ENCODE measurements at places on chromosomes 12 and 14.

GRCh38 chr12:16229676-16230075, 47.8 kb downstream of the SLC15A5 start:
- no peak for DNase-seq

DNA sequence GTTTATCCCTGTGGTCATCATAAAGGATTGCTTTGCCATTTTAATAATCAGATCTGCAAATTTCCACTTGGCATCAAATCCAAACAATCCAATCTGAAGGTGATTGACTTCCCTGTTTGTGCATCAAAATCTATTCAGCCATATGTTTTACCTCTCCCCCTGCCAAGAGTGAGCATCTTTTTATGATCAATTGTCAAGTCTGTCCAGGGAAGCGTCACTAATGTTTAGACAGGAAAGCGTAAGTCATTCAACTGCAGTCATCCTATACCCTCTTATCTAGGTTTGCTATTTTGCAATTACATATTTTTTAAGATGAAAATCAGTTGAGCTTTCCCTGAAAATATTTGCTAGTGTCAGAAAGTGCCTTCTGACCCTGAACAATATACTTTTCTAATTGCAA, 1224.1 kb upstream of the SEL1L start:
- DNase-seq, result no peak

- no peak for DNase-seq
These were observed 53.6 kb upstream of the CD163 start for GRCh38 chr12:7557227-7557626.

DNA sequence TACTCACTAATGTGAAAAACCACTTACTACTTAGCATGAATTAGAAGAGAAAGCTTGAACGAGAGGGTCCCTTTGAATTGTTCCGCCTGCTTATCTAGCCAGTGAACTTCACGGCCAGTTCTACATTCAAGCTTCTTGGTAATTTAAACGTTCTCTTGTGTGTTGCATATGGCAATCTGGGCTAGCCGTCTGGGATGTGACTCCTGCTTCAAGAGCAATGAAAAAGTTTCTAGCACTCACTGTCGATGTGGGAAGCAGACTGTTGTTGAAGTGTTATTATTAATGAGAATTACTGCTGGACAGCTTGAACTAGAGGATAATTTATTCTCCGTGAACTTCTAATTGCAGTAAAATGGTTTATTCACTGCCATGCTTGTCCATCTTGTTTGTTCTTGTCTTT, 93.9 kb downstream of the SLC15A5 start:
- no peak for DNase-seq

GRCh38 chr14:97456958-97457357, 659.8 kb downstream of the VRK1 start:
- DNase-seq, result peak; percentile 33

DNA sequence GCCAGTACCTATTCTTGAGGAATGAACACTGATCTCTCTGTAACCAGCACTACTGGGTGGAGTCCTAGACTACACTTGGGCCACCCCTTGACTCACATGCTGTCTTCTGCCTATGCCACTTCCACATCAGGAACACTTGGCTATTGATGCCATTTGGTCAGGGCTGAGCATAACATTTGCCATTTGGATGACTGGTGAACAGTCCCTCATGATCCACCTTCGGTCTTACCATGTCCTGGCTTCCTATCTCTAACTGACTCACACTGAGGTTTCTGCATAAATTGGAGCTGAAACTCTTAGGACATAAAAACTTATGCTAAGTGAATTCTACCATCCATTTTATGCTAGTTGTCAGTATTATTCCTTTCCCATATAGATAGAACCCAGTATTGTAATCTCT, 91.7 kb upstream of the PELI2 start:
- DNase-seq, result no peak

DNA sequence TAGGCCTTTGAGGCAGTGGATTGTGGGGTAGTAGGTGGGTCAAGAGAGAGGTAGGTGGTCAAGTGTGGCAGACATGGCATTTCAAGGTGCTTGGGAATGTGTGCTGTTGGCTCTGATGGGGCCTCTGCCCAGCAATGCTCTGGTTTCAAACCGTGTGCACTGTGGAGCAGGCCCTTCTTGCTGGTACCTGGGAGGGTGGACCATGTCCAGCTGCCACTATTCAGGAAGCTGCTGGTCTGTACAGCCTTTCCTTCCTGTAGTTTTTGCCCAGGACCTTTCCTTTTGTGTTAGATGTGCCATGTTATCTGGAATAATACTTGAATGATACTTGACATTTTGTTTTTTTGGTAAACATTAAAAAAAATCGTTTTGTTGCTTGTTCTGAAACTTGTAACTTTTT, 14.8 kb downstream of the RIMKLB start:
- DNase-seq, result no peak

GRCh38 chr12:113875691-113876090, 90.4 kb downstream of the RBM19 start:
- DNase-seq, result no peak

- no peak for DNase-seq
These were observed 354.9 kb downstream of the TMEM121 start for GRCh38 chr14:105881021-105881930.

DNA sequence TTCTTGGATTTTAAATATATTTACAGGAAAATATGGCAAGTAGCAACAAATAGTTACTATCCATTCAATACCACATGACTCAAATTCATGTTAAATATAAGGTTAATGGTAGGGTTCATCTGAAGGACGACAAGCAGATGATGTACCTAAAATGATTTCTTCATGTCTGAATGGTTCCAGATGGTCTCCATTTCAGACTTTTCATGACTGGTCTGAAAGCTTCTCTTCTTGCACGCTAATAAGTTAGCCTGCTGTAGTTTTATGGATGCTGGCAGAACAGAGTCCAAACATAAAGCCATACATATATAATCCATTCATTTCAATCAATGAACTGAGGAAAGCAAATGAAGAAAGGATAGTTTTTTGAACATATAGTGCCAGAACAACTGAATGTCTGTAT, 257.0 kb upstream of the MGAT4C start:
- DNase-seq, result no peak

DNA sequence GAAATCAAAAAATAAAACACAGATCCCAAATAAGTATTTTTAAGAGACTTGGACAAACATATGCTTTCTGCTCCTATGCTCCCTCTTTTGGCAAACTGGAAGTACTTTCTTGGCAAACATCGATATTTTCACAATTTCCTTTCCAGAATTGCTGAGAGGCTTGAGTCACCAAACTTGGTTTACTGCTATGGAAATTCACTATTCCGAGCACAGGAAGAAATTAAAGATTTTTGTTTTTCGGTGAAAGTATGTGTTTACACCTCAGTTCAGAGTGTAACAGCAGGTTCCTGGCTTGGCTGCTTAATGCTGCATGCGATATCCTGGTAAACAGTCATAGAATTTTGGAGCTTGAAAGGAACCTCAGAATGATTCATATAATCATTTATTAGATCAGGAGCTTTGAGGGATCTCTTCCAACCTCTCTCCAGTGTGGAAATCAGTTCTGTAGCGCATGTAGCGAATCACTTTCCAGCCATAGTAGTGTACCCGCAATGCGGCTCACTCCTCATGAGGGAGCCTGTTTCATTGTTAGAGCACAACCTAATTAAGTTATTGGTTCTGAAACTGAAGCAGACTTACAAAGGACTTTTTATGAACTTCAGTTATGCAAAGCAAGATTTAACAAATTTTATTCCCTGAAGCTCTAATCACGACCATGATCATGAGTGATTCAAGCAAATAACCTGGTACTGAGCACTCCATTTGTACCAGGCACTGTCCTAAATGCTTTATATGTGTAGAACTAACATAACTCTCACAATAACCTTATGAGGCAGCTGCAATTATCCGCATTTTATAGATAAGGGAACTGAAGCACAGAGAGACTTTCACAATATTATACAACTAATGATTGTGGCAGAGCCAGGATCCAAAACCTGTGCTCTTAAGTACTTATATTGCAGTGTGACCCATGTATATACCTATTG, 56.4 kb upstream of the ATP2A2 start:
- no peak for DNase-seq

- no peak for DNase-seq
These were observed 360.4 kb upstream of the FOXG1 start for GRCh38 chr14:28406196-28406595.

DNA sequence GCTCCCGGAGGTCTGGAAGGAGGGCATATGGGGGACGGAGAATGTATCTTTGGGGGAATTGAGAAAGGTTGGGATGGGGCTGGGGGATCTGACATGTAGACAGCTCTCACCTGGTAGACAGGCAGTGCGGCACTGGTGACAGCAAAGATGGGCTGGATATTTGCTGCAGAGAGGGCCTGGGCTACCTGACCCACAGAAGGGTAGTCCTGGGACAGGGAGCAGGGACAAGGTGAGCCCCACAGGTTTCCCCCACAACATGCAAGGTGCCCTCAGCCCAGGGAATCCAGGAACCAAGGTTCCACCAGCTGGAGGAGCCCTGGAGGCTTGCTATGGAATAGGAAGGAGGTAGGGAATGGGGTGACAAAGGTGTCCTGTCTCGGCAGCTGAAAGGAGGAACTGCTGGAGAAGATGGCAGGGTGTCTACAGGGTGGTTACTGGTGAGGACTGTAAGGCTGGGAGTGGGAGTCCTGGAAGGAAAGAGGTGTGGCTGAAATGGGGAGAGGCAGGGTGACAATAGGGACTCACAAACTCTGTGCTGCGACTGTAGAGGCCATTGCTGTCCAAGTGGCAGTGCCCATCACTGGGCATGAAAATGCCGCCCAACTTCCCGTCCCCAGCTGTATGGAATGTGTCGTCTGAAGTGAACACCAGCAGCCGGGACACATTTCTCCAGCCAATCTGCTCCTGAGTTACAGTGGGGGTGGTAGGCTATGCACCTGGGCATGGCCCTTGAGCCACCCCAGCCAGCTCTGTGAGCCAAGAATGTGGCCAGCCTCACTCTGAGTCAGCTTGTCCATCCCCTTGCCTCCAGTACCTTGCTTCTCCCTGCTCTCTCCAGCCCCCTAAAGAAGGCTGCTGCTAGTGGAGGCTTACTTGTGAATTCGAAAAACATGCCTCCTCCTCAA, 11.3 kb downstream of the ITGB7 start:
- DNase-seq, result no peak

GRCh38 chr12:64627771-64628170, 17.5 kb downstream of the RASSF3 start:
- DNase-seq, result no peak

DNA sequence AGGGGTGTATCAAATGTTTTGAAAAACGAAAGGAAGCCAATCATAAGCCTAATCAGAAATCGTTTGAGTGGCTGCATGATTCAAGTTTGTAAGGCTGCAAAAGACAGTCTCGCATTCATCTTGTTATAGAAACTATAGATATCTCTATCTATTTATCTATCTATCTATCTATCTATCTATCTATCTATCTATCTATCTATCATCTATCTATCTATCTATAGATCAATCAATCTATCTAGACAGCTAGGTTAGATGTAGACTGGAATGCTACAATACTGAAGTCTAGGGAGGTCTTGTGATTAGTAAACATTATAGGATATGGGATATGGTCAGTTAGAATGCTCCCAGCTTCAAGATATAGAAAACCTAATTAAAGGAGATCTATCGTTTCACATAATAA, 52.2 kb upstream of the BTG1 start:
- no peak for DNase-seq

DNA sequence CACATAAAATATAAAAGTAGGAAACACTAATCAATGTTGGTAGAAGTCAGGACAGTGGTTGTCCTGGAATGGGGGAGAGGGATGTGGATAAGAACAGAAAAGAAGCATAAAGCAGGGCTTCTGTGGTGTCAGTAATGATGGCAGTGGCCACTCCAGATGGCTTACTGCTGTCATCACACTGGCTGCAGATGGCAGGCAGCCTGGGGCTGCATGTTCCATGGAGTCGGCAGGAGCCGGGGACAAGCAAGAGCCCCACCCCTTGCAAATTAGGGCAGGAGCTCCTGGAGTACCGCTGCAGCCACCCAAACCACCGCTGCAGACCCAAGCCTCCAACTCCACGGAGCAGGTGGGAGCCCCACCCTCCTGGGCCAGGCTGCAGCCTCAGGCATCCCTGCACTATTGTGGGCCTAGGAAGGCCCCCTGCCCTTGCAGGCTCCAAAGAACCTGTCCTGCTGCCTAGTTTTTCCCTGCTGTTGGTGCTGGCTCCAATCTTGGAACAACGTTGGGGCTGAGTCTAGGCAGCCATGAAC, 28.8 kb upstream of the SLC5A8 start:
- no peak for DNase-seq

GRCh38 chr12:52980650-52981423, 25.4 kb upstream of the EIF4B start:
- DNase-seq, result peak; percentile 60

DNA sequence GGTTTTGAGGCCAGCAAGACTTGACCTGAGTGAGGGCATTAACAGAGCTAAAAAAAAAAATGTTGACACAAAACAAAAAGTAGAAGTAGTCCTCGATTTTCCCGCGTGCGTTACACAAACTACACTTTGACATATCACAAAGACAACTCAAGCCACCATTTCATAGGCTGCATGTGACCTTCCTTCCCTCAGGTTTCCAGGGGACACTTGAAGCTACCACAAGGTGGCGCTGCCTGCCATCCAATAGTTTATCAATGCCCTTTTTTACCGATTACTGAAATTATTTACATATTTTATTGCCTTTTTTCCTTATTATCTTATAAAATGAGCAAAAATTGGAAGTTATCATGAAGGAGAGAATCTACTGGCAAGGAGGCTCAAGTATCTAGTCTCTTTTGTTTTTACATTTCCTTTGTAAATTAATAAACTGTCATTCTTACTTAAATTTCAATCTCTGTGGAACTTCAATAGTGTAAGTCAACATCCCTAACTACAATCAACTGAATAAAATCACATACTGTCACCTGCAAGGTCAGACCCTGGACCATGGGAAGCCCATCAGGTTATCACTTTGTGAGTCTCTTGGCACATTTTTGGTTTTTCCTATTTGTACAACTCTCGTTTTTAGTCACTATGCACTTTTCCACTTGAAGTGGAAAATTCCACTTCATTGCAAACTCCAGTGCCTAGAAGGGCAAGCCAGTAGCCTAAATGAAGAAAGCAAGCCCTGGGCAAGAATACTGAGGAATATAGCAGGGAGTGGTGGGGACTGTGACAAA, 84.6 kb upstream of the CPSF6 start:
- DNase-seq, result peak; percentile 53

GRCh38 chr14:24254630-24255392, 8.2 kb downstream of the TGM1 start:
- DNase-seq, result no peak

DNA sequence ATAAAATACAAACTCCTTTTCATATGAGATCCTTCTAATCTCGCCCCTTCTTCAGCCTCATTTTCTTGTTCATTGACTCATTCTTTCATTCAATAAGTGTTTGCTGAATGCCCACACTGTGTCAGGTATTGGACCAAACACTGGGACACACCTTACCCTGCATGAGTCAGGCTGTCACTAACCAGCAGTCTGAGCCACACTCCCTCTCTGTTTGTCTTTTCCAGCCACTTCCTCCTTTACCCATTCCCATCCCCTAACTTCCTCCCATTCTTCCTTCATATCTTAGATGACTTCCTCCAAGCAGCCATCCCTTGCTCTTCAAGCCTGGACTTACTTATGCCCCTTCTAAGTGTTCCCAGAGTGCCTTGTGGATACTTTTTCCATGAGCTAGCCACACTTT, 27.0 kb upstream of the HIF1A start:
- no peak for DNase-seq

- DNase-seq, result no peak
These were observed 48.2 kb upstream of the PLXNC1 start for GRCh38 chr12:94100211-94100627.

All from activated T-helper 1 cell treated with Interleukin-2 at 50 U/mL for 16 hours (primary cell).